ENCODE measurements at places on chromosomes 7 and 10.

DNA sequence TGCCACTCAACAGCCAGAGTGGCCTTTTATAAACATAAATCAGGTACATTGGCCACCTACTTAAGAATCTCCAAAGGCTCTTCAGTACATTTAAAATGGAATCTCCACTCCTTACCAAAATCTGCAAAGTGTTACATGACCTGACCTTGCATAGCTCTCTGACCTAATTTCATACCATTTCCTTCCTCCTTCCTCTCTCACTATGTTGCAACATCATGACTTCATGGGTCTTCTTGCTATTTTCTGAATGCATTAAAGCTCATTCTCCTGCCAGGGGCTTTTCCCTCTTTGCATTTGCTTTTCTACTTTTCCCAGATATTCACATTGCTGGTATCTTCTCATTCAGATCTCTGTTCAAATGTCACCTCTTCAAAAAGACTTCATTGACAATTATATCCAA lies 22.1 kb upstream of the PPP1R17 start:
- no peak for DNase-seq

- DNase-seq = no peak
Observed at GRCh38 chr7:90841759-90842429, 245.8 kb downstream of the CDK14 start.

- peak; percentile 34 for DNase-seq
Observed at GRCh38 chr10:130301021-130301892, 165.1 kb downstream of the GLRX3 start.

DNA sequence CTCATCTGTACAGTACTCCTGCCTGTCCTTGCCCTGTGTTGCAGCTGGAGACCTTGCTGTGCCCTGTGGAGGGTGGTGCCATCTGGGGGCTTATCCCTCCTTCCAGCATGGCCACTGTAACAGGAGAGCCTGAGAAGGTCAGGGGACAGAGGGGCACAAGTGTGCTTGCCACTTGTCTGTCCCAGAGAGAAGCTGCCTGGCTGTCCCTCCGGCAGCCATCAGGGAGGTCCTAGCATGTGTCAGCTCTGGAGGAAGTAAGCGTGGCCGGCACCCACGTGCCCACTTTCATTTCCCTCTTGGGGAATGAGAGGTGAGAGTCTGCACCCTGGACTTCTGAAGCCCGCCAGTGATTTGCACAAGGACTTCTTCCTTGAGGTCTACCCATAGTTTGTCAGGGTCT lies 97.0 kb upstream of the PPIF start:
- no peak for DNase-seq

GRCh38 chr10:113216102-113216501 lies 266.1 kb downstream of the TCF7L2 start:
- DNase-seq = no peak

- no peak for DNase-seq
Observed at GRCh38 chr10:30873411-30873810, 158.3 kb downstream of the ZNF438 start.

- DNase-seq = no peak
Observed at GRCh38 chr10:25725917-25726716, 207.9 kb upstream of the MYO3A start.

Data from T-cell (primary cell).